ENCODE measurements at places on chromosomes 11 and 22. TPM values are rescaled to one million over a fixed set of nuclear protein-coding genes. Genes with fewer than 3 reads are reported as not detected.

Gene SYT9
- total RNA-seq = 0.18 TPM

Gene TCN1
- total RNA-seq = not detected

Gene PHOX2A
- total RNA-seq = not detected

Gene MUC6
- total RNA-seq = not detected

Gene MYO18B
- total RNA-seq = 31.6 TPM

Gene CCDC73
- not detected for total RNA-seq

Gene SLC5A4
- 2.9 TPM for total RNA-seq

Gene TEX12
- total RNA-seq = 0.97 TPM

Gene SPDYC
- total RNA-seq = not detected

Gene GGT5
- 61.6 TPM for total RNA-seq

Gene PNPLA5
- total RNA-seq = not detected

Gene RAC2
- 19.8 TPM for total RNA-seq

DNA sequence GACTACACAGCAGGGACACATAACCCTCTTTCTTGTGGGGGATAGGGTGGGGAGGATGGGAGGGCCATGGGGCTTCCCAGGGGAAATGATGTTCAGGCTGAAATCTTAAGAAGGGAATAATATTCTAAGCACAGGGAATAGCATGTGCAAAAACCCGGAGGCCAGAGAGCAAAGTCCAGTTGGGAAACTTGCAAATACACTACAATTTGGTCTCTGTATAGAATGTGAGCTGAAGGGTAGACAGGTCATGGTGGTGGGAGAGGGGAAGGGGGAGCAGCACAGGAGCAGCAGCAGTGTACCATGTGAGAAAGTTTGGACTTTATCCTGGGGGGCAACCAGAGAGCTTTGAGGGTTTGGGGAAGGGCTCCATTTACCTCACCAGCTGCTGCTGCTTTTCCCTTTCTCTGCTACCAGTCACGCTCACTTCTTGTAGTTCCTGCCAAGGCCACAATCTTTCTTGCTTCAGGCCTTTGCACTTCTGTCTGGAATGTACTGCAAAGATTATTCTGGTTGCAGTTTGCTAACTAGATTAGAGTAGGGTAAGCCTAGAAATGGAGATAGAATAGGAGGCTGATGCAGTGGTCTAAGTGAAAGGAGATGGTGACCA is 43.0 kb downstream of the KREMEN1 start:
- no peak for DNase-seq

GRCh38 chr11:125256541-125257189 is 92.1 kb downstream of the PKNOX2 start:
- DNase-seq = peak; percentile 12

DNA sequence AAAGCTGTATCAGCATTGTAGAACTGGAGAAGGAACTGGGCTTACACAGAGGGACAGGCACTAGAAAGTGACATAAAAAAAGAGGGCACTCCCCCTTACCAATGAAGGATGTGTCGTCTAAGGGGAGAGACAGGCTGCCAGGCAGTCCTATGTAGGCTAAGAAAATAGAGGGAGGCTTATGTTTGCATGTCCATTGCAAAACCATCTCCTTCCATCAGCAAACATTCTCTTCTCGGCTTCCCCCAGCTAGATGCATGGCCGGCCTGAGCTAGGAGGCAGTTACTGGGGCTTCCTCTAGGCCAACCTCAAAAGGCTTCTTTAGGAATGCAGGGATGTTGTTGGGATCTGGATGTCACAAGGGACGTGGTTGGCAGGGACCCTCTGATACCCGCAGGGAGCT is 139.1 kb downstream of the PKNOX2 start:
- no peak for DNase-seq

GRCh38 chr11:90556606-90557005 is 333.8 kb upstream of the CHORDC1 start:
- DNase-seq = no peak

DNA sequence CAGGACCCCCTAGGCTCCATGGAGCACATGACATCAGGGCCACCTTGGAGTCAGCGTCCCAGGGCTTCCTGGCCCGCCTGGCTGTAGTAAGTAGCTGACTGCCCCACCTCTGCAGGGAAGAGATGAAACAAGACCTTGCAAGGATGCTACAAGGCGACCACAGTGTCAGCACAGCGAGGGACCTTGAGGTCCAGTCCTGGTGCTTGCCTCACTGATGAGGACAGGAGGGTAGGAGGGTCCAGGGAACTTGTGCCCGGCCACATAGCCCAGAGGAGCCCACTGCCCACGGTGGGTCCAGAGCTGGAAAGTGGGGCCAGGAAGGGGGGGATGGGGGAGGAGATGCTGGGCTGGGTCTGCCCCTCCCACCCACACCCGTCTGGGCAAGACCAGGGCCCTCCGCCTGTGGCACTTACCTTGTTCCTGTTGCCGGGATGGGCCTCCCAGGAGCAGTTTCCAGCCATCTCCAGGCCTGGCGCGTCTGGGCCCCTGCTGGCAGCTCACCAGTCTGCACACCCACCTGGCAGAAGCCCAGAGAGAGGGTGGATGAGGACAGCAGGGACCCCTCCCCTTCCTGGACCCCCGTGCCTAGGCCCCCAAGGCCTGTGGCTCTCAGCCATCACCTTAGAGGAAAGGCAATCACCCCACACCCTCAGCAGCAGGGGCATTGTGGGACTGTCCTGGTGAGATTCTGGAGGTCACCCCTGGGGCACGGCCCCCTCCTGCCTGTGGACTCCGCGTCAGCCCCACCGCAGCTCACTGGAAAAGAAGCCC is 3.4 kb downstream of the MRGPRF start:
- DNase-seq = peak; percentile 75

GRCh38 chr22:29907753-29908515 is 25.0 kb downstream of the MTMR3 start:
- DNase-seq = peak; percentile 91

DNA sequence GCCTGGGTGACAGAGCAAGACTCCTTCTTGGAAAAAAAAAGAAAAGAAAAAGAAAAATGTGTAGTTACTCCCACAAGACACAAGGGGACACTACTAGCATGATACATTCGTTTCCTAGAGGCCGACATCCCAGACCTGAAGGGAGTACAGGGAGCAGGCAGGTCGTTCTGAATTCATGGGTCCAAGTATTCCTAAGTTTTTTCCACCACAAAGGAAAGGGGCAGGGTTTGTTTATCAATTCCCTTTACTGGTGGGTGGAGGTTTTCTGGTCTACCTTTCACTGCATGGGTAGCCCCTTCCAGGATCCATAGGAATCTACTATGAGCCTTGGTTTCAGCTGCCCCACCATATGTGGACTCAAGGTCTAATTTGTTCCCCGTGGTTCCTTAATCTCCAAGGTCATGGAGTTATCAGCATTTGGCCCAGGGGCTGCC is 11.8 kb downstream of the TIGD3 start:
- DNase-seq = no peak

- no peak for DNase-seq
Observed at GRCh38 chr11:92753161-92753560, 216.3 kb upstream of the MTNR1B start.

GRCh38 chr22:30000566-30000965 is 79.7 kb upstream of the HORMAD2 start:
- no peak for DNase-seq

- no peak for DNase-seq
Observed at GRCh38 chr22:32206774-32207758, 2.2 kb upstream of the RFPL2 start.

Measured in aorta (tissue), 5 donors.